Nephron progenitor cell (in vitro differentiated cells): ENCODE measurements at places on chromosomes 6 and 20.

DNA sequence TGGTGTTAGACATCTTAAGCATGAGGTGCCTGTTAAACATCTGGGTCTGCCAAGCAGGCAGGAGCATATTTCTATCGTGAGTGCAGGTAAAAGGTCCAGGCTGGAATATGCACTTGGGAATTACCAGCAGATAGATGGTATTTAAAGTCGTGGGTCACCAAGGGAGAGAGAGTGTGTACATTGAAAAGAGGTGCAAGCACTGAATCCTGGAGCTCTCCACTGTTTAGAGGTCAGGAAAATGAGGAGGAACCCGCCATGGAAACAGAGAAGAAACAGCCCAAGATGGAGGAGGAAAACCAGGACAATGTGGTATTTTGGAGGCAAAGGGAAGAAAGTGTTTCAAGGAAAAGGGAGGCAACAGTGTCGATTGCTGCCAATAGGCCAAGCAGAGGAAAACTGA lies 46.4 kb downstream of the TNFRSF21 start:
- DNase-seq: no peak

DNA sequence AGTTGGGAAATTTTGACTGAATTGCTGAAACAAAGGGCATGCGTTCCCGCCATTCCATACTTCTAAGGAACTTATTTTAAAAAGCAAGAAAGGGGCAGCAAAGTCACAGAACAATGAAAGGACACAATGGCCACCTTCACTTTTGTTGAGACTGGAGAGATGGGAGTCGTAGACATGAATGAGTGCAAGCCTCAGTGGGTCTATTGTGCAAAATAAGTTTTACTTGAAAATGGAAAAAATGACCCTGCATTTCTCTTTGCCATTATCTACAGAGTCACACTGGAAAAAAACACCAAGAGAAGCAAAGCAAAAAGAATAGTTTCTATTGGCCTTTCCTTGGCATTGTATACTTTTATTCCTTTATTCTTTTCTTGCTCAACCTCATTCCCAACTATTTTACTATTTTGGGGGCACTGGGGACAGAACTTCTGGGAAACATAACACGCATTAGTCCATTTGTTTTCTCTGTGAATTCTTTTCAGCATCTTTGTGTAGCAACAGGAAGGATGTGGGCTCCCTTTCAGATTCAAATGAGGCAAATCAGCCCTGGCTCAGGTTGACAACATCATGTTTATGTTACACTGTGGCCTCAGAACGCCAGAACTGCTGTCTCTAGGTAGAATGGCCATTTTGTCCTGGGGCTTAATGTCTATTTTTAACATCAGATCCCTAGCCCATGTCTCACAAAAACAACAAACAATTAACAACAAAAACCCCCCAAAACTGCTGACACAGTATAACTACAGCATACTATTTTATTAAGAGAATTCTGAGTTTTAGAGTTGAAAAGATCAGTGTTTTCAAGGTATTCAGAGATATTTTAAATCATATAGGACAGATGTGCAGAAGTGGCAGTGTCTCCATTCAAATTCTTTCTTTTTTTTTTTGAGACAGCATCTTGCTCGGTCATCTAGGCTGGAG lies 122.2 kb downstream of the FYN start:
- DNase-seq: no peak

DNA sequence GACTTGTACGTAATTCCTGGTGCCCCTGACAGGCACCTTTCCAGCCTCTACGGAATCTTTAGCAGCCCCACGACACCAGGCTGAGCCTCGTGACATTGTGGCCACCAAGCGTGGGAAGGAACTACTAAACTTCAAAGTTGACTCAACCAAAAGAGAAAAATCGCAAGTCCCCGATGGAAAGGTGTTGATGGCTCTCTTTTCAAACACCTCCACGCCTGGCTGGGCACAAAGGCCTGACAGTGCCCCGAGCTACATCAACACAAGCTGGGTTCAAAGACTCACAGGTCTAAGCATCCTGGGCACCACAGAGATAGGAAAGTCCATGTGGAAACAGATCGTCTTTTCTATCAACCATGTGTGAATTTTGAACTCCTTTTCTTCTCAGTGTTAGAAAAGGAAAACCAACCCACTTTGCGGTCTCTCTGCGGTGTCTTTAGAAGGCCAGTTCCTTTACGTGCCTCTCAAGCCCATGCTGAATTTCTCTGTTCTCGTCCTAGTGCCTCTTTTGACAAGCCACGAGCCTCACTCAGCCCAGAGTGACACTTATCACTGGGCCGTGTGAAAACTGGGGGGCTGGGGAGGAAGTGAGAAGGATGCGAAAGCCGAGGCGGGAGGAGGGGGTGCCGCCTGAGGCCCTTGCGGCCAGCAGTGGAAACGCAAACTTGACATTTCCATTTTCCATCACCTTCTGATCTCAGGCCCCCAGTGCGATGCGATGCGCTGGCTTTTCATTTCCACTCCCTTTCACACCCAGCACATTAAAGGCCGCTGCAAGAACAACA lies 59.4 kb downstream of the GFOD1 start:
- DNase-seq: peak; percentile 32

DNA sequence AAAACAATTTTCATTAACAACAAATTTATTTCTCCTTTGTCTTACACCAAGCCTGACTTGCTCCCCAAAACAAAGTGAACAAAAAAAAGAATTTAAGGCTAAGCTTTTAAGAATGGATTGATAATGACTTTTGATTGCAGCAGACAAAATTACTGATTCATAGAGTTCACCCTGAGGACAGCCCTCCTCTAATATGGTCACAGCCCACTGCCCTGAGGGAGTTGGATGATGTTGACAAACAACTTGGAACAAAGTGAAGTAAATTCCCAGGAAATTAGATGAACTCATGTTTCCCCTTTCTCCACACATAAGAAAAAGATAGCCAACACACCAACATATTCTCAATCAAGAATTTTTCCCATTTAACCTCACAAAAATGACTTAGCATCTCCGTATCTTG lies 7.7 kb upstream of the ISM1 start:
- DNase-seq: no peak

- no peak for DNase-seq
These were observed 106.0 kb upstream of the CDH4 start for GRCh38 chr20:61146023-61146422.

- no peak for DNase-seq
These were observed 172.9 kb upstream of the MCHR2 start for GRCh38 chr6:100166956-100167355.

GRCh38 chr6:16471910-16472297 lies 233.5 kb downstream of the GMPR start:
- DNase-seq: no peak

DNA sequence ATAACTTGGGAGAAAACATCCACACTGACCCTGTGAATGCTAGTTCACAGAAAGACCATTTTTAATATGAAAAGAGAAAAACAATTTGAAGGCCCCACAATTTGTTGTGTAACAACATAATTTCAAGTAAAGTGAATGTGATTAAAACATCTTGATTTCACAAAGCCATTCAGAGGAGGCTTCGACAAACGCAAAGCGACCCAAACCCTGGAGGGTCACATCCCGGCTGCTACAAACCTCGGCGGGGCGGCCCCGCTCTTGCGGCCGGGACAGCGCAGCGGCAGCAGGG lies 14.0 kb downstream of the FOXC1 start:
- no peak for DNase-seq

DNA sequence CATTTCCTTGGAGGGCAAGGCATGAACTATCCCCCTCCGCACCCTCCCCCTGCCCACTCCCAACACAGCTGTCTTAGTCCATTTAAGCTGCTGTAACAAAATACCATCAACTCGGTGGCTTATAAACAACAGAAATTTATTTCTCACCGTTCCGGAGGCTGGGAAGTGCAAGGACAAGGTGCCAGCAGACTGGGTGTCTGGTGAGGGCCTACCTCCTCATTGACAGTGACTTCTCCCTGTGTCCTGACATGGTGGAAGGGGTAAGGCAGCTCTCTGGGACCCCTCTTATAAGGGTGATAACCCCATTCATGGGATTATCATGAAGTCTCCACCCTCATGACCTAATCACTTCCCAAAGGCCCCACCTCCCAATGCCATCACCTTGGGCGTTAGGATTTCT lies 114.3 kb upstream of the MAFB start:
- DNase-seq: no peak

GRCh38 chr20:47493175-47493962 lies 8.3 kb upstream of the NCOA3 start:
- no peak for DNase-seq

DNA sequence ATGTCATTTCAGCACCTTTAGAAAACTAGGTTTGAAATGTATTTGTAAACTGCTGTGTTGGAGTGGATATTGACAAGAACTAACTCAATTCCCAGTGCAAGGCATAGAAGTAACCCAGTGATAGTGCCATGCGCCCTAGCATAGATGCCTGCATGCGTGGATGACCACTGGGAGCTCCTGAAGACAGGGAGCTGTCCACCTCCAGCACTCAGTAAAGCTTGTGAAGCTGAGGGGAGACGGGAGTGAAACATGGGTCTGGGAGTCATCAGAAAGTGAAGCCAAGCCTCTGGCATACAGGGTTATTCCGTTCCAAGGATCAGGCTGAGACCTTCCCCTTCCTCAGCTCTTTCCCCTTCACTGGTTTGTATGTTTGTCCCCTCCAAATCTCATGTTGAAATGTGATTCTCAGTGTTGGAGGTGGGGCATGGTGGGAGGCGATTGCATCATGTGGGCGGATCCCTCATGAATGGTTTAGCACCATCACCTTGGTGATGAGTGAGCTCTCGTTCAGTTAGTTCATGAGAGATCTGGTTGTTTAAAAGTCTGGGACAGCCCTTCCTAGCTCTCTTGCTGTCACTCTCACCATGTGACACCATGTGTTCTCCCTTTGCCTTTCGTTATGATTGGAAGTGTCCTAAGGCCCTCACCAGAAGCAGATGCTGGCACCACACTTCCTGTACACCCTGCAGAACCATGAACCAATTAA lies 146.5 kb upstream of the FERMT1 start:
- peak; percentile 8 for DNase-seq

DNA sequence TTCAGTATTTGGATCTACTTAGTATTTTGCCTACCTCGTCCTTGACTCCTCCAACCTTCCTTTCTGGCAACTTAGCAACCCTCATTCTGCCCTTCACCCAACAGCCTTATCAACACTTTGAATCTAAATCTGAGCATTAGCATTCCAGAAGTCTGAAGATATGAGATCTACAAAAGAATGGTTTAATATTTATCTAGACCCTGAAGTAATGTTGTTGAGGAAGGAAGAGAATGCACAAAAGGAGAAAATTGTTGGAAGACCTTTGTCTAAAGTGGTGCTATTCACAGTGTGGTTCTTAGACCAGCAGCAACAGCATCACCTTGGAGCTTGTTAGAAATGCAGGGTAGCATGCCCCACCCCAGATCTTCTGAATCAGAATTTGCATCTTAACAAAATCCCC lies 198.2 kb upstream of the PLCB4 start:
- DNase-seq: no peak

DNA sequence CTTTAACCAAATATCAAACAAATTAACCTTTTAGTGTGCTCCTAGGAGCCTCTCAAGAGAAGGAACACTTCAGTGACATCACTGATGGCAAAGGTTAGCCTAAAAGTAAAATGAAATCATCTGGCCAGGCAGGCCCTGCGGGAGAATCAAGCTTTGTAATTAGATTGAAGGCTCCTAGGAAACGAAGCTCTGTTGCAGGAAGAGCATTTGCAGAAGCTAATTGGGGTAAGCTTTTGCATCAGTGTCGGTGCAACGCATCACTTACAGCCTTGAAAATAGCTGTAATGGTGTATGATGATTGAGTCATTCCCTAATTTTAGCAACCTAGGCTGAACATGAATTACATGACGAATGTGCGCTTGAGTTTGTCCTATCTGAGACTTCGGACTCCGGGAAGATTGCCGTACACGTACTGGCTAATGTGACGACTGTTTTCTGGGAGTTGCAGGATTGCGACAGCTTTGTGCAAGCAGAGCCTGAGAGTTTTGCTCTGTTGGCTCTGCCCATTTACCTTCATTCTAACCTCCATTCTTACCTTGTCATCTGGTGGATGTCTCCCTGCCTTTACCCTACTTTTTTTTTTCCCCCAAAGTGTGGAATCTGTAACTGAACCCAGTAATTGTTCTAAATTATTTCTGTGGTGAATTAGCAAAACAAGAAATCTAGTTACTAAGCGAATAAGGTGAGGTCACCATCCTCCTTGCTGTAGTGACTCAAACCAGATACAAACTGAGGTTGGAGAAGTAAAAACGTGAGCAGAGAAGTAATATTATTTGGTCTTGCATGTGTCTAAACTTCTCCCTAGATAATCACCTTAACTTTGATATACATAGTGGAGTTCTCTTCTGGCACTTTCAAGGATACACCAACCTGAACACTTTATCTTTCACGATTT lies 675.9 kb upstream of the CITED2 start:
- DNase-seq: no peak

DNA sequence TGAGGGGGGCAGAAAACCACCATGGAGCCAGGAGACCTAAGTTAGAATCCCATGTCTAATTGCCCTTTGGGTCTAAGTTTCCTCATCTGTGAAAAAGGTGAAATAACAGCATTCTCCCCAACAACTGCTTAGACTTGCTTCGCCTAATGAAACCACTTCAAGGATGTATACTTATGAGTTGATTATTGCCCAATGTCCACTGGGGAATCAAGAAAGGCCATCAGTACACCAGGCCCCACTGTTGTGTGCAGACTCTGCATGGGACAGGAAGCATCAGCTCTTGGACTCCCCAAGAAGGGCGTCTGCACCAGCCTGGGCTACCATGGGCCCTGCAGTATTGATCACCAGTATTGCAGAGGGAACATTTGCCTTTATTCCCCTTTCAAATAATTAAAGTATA lies 189.6 kb downstream of the MAFB start:
- no peak for DNase-seq

GRCh38 chr6:161001421-161001820 lies 9.9 kb downstream of the MAP3K4 start:
- no peak for DNase-seq

- DNase-seq: no peak
These were observed 49.9 kb upstream of the ADGRF1 start for GRCh38 chr6:47091886-47092668.
